ENCODE measurements at places on chromosomes 2 and 18.
A peak's percentile ranks its signal among the peaks of the same experiment; 100 is the strongest.

DNA sequence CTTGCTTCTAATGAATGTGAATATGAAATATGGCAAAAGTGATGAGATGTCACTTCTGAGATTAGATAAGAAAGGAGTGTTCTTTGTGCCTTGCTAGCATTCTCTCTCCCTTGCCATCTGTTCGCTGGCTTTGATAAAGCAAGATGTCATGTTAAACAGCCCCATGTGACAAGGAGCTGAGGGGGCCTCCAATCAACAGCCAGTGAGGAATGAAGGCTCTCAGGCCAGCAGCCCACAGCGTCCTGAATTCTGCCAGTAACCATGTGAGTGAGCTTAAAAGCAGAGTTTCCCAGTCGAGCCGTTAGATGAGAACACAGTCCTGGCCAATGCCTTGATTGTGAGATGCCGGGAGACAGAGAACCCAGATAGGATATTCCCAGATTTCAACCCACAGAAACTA, 198.8 kb downstream of the IRS1 start:
- DNase-seq = no peak

GRCh38 chr2:100110614-100111000, 31.8 kb downstream of the AFF3 start:
- no peak for DNase-seq

- DNase-seq = no peak
These were observed 10.9 kb downstream of the WIPF1 start for GRCh38 chr2:174586418-174587295.

- DNase-seq = no peak
These were observed 818 bp upstream of the SLC20A1 start for GRCh38 chr2:112644933-112645309.

- DNase-seq = no peak
These were observed 327.2 kb downstream of the SATB2 start for GRCh38 chr2:199130501-199130900.

GRCh38 chr2:61448229-61448628, 22.7 kb downstream of the USP34 start:
- no peak for DNase-seq

DNA sequence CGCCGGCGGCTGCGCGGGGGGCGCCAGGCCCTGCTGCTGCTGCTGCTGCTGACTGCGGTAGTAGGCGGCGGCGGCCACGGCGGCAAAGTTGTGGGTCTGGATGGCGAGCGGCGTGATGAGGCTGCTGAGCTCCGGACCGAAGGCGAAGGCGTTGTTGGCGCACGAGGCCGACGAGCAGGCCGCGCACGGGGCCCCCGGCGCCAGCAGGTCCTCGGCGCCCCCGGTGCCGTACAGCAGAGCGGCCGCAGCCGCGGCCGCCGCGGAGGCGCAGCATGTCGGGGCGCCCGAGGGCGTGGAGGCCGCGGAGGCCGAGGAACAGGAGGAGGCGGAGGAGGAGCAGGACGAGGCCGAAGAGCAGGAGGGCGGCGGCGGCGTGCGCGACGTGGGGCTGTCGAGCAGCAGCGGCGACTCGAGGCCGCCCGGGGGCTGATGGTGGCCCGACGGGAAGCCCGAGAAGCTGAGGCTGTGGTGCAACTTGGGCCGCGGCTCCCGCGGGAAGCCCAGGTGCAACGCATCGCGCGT, 1.8 kb downstream of the ZFP36L2 start:
- peak; percentile 35 for DNase-seq

- no peak for DNase-seq
These were observed 463.3 kb upstream of the CELF4 start for GRCh38 chr18:38028946-38029345.

- DNase-seq = no peak
These were observed 441.7 kb upstream of the HNMT start for GRCh38 chr2:137522620-137523011.

DNA sequence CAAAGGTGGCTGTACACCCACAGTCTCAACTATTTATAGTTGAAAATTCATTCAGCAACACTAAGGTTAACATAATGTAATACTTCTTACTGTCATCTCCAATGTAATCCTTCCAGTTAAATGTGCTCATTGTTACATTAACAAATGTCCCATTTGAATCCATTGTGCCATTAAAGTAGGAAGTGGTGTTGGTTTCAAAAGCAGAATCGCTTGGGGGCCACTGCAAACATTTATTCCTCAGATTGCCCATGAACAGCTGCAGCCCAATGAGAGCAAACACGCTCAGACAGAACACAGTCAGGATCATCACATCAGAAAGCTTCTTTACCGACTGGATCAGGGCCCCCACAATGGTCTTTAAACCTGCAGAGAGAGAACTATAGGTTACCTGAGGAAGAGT, 41.4 kb downstream of the SCN3A start:
- DNase-seq = no peak

DNA sequence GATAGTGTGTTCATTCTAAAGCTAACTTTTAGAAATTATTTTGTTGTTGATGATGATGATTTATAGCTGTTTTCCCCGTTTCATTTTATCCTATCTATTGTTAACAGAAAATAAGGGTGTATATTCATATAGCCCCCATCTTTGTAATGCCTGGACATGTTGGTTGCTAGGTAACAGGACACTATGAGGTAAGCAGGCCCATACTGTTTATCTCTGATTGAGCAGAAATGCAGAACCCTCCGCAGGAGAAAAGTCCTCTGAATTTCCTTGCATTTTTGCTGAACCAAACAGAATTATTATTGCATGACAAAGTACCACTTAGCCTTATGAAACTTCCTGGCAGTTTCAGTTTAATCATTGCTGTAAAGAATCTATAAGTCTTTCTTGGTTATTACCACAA, 339.4 kb downstream of the DCC start:
- DNase-seq = no peak

DNA sequence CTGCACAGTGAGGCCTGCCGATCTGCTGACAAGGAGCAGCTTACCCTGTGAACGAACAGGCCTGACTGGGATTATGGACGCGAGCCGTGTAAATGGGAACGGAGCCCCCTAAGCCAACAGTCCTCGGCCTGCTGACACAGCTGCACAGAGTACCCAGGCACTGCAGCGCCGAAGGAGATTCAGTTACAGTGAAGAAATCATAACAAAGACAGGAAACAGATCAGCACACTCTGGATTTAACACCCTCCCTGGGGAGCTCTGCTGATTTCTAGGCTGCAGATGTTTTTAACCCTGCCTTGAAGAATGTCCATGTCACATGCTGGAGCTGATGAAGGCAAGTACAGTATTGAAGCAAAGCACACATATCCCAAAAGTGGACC, 43.4 kb downstream of the COLEC12 start:
- no peak for DNase-seq

DNA sequence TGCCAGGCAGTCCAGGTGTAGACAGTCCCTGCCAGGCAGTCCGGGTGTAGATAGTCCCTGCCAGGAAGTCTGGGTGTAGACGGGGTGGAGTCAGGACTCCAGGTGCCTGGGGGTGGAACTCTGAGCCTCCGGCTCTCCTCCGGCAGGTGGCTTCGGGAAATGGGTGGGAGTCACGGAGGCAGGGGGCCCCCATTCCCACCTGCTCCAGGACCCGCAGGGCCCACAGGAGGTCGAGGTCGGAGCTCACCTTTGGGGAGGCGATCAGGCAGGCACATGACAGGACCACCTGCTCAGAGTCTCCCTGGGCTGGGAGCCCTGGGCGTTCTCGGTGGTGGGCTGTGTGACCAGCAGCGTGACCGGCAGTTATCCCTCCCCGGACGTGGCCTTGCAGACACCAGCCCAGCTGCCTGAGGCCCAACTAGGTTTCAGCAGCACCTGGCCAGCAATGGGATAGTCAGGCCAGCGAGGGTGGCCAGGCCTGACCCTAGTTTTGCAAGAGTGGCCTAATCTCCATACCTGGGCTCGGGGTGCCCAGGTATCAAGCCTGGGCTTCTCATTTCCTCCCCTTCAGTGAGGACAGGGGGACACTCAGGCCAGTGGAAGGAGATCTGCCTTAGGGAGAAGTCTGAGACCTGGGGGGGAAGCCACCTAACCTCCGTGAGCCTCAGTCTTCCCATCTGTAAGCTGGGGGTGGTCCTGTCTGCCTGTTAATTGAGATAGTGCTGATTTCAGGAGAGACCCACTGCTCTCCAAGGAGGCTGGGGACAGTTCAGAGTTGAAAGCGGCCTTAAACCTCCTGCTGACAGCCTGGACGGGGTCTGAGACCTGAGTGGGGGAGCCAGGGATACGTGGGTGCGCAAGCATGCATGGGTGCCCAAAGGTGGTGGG, 13.2 kb downstream of the GPC1 start:
- DNase-seq = no peak

DNA sequence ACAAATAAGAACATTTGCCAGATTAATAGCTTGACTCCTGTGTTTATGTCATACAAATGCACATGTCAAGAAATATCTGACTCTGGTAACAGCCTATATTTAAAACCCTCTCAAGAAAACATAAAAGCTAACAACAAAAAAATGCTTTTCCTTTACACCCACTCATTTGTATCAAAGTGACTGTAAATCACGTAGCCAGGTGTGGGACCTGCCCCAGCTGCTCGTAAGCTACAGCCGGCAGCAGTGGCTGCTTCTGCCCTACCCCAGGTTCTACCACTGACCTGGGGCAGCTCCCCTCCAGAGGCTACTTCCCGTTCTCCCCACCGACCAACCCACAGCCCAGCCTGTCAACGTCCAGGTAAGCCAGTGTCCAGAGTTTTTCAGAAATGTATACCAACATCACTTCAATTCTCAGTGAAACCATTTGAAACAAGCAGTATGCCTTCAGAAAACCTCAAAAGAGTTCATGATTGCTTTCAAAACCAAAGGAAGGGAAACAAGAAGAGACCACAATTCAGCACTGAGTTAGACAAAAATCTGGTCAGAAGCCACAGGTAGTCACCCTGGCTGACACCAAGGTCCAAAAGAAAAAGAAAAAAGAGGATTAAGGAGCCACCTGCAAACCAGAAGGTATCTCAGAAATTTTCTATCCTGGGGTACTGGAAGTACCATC, 40.4 kb downstream of the KIDINS220 start:
- no peak for DNase-seq

DNA sequence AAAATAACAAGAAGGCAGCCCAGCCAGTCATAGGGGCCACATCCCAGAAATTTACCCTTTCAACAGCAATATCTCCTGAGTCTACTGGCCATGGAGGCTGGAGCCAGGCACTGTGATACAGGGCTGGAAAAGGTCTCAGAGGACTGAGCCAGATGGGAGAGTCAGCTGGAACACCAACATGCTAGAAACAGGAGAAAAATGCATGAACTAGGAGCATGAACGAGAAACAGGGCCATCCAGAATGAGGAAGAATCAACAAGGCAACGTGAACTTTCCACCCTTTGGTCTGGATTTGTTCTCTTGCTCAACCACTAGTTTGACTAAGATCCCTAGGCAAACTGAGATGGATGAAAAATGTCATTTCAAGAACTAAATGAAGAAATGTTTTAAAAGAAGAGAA, 13.1 kb downstream of the PID1 start:
- DNase-seq = no peak

GRCh38 chr2:96531366-96531765, 5.2 kb upstream of the ARID5A start:
- no peak for DNase-seq
